ENCODE measurements at places on chromosomes 3 and 15.
A peak's percentile ranks its signal among the peaks of the same experiment; 100 is the strongest.

GRCh38 chr3:152301745-152302181 lies 33.0 kb downstream of the MBNL1 start:
- no peaks in the 10 kb centered on the region for H3K27me3 ChIP-seq
- peak overlapping the region; percentile 49 for H3K4me3 ChIP-seq
- H3K4me1 ChIP-seq, result peaks cover 11% of the 10 kb centered on the region
- H3K36me3 ChIP-seq, result peaks cover 8% of the 10 kb centered on the region
- DNase-seq, result no peak

- no peaks in the 10 kb centered on the region for H3K36me3 ChIP-seq
- no peaks in the 10 kb centered on the region for H3K4me1 ChIP-seq
- H3K27me3 ChIP-seq, result no peaks in the 10 kb centered on the region
- no peak overlapping the region for H3K27ac ChIP-seq
Measured at GRCh38 chr15:40498891-40499290, 28.1 kb downstream of the CHST14 start.

DNA sequence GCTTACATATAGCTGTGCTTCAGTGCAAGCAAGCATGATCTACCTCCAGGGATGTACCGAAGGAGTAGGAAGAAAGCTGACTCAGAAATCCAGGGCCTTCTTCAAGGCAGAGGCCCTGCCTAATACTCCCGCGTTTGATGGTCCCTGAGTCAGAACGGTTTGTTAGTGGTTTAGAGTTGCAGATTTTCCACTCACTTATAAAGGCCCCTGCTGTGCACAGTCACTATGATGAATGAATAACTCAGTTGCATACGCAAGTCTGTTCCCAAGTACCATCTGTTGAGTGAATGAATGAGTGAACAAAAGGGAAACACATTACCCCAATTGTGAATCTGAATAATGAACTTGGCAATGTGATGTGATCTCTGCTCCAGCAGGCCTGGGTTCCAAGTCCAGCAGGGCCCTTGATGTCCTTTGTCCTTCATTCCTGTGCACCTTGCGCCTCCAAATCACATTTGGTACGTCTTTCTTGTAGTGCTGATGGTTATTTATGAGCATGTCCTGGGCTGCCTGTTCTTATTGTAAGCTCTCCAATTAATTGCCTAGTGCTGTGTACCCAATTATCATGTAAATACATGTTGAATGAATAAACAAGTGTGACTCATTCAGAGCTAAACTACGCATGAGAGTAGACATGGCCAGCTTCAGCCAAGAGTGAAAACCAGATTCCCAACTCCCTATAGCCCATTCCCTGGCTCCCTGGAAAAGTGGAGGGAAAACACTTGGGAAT lies 85.3 kb upstream of the LIMD1 start:
- no peak for DNase-seq
- no peaks in the 10 kb centered on the region for H3K36me3 ChIP-seq
- H3K4me1 ChIP-seq, result no peaks in the 10 kb centered on the region
- H3K4me3 ChIP-seq, result no peak overlapping the region

DNA sequence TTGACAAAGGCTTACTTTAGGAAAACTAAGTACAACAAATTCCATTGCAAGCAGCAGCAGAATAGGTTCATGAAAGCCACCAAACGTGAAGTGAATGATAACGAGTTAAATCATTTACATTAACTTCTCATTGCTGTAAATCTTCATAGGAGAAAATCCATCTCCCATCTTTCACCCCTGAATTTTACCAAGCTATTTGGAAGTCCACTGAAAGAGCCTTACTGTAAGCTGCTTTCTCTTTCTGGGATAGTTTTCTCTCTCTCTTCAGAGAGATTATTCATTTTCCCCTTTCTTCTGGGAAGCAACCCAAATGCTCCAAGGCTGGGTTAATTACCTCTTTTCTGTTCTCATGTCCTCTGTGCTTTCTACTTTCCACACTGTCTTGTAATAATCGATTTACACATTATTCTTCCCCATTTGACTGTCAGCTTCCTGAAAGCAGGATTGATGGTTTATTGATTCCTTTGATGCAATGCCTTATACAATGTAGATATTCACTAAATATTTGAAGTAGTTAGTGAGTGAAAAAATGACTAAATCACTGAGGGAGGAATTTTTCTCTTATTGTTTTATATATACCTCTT lies 914.3 kb upstream of the ARPP21 start:
- H3K4me1 ChIP-seq, result no peaks in the 10 kb centered on the region
- no peaks in the 10 kb centered on the region for H3K27me3 ChIP-seq
- no peak overlapping the region for H3K27ac ChIP-seq
- DNase-seq, result no peak
- no peak overlapping the region for H3K4me3 ChIP-seq
- H3K36me3 ChIP-seq, result no peaks in the 10 kb centered on the region

GRCh38 chr3:30356866-30357753 lies 249.3 kb upstream of the TGFBR2 start:
- H3K4me3 ChIP-seq, result no peak overlapping the region
- H3K27me3 ChIP-seq, result no peaks in the 10 kb centered on the region
- H3K27ac ChIP-seq, result no peak overlapping the region
- H3K4me1 ChIP-seq, result peaks cover 3% of the 10 kb centered on the region
- DNase-seq, result no peak

DNA sequence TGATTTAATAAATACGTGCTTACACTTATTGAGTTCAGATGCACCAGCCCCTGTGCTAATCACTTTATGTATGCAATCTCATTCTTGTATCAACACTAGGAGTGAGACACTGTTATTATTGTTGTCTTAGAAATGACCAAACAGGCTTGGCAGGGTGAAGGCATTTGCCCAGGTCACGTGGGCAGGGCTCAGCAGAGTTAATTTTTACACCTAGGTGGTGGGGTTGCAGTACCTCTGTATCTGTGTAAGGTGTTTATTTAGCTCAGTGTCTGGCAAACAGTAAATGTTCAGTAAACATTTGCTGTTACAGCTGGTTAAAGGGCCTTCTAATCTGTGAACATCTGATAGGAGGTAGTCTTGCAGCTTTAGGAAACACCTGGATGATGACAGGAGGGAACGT lies 200.0 kb downstream of the CACNA2D3 start:
- H3K36me3 ChIP-seq, result no peaks in the 10 kb centered on the region
- H3K27me3 ChIP-seq, result no peaks in the 10 kb centered on the region
- no peaks in the 10 kb centered on the region for H3K4me1 ChIP-seq
- DNase-seq, result no peak

- H3K27me3 ChIP-seq, result no peaks in the 10 kb centered on the region
- no peak overlapping the region for H3K4me3 ChIP-seq
- H3K27ac ChIP-seq, result no peak overlapping the region
- no peak for DNase-seq
- H3K36me3 ChIP-seq, result no peaks in the 10 kb centered on the region
Measured at GRCh38 chr3:151419806-151420205, 35.3 kb upstream of the P2RY12 start.

DNA sequence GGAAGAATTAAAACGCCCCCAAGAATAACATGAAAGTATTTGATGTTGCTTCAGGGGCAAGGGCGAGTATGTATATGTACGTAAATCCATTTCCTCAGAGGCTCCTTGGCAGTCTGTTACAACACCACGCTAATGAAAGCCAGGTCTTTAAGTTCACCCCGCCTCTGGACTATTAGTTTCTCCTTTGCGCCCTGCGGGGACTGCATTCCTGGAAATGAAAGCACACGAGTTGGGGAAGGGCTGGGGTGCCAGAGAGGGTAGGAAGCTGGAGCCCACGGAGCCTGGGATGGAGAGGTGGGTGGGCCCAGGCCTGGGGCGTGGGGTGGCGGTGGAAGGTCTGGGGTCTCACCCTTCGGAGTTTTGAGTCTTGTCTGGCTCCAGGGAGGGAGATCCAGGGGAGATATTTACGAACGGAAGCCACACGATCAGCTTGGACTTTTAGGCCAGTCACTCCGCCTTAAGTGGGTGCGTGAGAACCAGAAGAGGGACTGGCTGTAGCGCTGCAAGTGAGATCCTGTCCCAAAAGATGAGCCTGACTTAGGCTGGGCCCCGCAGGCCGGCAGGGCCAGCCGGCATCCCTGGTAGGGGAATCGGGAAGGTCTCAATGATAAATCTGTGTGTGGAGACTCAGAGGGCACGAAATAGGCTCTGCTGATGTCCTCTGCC lies 1.6 kb upstream of the PLCL2 start:
- H3K27me3 ChIP-seq, result no peaks in the 10 kb centered on the region
- H3K27ac ChIP-seq, result peak overlapping the region; percentile 90
- no peaks in the 10 kb centered on the region for H3K36me3 ChIP-seq
- H3K4me1 ChIP-seq, result peaks cover 17% of the 10 kb centered on the region

GRCh38 chr3:31815006-31815405 lies 166.1 kb downstream of the OSBPL10 start:
- no peak for DNase-seq
- H3K36me3 ChIP-seq, result no peaks in the 10 kb centered on the region
- H3K27me3 ChIP-seq, result no peaks in the 10 kb centered on the region
- peaks cover 2% of the 10 kb centered on the region for H3K4me1 ChIP-seq
- H3K4me3 ChIP-seq, result no peak overlapping the region

- H3K36me3 ChIP-seq, result no peaks in the 10 kb centered on the region
- H3K27ac ChIP-seq, result no peak overlapping the region
- H3K4me1 ChIP-seq, result no peaks in the 10 kb centered on the region
- H3K4me3 ChIP-seq, result no peak overlapping the region
Measured at GRCh38 chr3:118641608-118642007, 393.0 kb downstream of the IGSF11 start.

- H3K27ac ChIP-seq, result no peak overlapping the region
- H3K36me3 ChIP-seq, result no peaks in the 10 kb centered on the region
- no peak for DNase-seq
- H3K27me3 ChIP-seq, result no peaks in the 10 kb centered on the region
Measured at GRCh38 chr3:172580680-172581401, 57.6 kb upstream of the TNFSF10 start.

Measured in ascending aorta (tissue), 2 donors.